ENCODE measurements at places on chromosomes 6 and 20. TPM values are rescaled to one million over a fixed set of nuclear protein-coding genes. Genes with fewer than 3 reads are reported as not detected.

DNA sequence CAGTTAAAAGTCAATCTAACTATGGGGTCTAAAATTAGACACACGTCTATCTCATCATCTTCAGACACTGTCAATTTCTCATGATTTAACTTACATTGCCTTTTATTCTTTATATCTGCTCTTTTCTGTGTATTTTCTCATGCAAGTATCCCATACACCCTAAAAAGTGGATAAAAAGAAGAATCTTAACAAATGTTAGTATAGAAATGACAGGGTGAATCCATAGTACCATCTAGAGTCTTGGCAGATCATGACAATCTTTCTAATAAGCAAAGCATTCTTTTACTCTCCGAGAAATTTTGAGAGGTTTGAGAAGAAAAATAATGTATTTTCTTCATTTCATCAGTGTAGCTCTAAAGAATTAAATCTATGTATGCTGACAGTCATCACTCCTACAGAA is 382.7 kb downstream of the C6orf118 start:
- no peak overlapping the region for H3K4me3 ChIP-seq
- no peaks in the 10 kb centered on the region for H3K36me3 ChIP-seq
- no peaks in the 10 kb centered on the region for H3K27me3 ChIP-seq
- no peak overlapping the region for H3K27ac ChIP-seq

The HNF4A gene
- total RNA-seq, result not detected

DNA sequence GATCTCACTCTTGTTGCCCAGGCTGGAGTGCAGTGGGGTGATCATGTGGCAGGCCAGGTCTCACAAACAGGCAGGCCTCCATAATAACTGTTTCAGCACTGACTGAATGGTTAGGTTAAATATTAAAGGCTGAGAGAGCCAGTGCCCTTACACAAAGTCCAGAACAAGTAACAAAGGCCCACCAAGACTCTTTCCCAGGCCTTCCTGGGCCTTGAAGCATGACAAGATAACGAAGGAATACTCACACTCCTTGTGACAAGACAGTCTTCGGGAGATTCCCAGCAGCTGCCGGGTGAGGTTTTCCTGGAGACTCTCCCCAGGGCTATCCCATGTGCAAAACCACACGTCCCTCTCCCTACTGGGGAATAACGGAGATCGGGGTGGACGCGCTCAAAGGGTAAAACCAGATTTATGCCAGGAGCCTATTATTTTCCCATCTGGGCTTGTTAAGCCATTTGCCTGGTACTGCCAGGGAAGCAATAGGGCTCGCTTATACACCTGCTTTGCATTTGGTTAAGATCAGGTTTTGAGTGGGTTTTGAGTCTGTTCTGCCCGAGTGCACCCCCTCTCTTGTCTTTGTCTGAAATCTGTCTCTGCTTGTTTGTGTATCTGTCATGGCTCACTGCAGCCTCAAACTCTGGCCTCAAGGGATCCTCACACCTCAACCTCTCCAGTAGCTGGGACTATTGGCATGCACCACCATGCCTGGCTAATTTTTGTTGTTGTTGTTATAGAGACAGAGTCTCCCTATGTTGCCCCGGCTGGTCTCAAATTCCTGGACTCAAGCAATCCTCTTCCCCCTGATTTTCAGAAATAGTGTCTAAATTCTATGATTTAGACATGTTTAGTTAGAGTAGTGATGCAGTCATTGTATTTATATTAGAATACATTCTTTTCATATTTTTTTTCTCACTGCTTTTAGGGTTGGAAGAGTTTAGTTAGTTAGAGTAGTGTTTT is 1.4 kb upstream of the ENPP3 start:
- H3K27ac ChIP-seq, result no peak overlapping the region
- H3K4me1 ChIP-seq, result no peaks in the 10 kb centered on the region
- no peaks in the 10 kb centered on the region for H3K36me3 ChIP-seq
- no peak for DNase-seq
- no peak overlapping the region for H3K4me3 ChIP-seq

DNA sequence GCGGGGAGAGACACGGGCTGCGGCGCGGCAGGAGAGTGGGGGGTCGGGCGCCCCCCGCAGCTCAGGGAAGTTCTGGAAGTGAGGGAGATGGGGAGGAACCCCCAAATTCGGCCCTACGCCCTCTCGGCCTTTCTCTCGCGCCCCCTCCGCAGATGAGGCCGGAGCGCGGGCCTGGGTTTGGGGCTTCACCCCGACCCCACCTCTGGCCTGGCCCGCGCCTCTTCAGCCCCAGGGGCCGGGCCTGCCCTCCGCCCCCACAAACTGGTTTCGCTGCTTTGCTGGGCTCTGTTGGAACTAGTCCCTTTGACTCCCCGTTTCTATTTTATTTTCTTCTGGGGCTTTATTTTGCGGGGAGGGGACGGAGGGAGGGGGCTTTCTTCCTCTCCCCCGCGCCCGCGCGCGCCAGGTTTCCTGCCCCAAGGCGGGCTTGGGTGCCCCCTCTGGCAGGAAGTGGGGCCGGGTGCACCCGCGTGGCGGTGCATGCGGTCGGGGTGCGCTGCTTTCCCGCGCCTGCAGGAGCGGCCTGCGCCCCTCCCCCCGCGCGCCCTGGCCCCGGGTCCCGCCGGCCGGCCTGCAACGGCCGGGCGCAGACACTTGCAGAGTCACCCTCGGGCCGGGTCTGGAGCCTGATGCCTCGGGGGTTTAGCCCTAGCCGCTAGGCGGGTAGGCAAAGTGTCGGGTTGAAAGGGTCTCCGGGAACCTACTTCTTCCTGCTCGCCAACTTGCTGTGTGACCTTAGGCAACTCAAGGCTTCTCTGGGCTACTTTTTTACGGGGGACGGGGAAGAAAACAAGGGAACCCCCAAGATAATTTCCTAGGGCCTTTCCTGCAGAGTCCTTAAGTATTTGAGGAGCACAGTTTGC is 1.3 kb downstream of the HMGA1 start:
- DNase-seq, result peak; percentile 82
- H3K4me3 ChIP-seq, result peak overlapping the region; percentile 76
- no peaks in the 10 kb centered on the region for H3K27me3 ChIP-seq
- H3K4me1 ChIP-seq, result peaks cover 20% of the 10 kb centered on the region
- H3K27ac ChIP-seq, result peak overlapping the region; percentile 76

The RHAG gene
- total RNA-seq, result not detected

GRCh38 chr6:71345476-71346333 is 57.1 kb downstream of the OGFRL1 start:
- no peaks in the 10 kb centered on the region for H3K27me3 ChIP-seq
- DNase-seq, result no peak
- H3K36me3 ChIP-seq, result no peaks in the 10 kb centered on the region
- H3K4me3 ChIP-seq, result no peak overlapping the region
